NCI-H748 treated with DMSO at 0.1 percent for 48 hours (cell line): ENCODE measurements at places on chromosomes 1 and 21.

DNA sequence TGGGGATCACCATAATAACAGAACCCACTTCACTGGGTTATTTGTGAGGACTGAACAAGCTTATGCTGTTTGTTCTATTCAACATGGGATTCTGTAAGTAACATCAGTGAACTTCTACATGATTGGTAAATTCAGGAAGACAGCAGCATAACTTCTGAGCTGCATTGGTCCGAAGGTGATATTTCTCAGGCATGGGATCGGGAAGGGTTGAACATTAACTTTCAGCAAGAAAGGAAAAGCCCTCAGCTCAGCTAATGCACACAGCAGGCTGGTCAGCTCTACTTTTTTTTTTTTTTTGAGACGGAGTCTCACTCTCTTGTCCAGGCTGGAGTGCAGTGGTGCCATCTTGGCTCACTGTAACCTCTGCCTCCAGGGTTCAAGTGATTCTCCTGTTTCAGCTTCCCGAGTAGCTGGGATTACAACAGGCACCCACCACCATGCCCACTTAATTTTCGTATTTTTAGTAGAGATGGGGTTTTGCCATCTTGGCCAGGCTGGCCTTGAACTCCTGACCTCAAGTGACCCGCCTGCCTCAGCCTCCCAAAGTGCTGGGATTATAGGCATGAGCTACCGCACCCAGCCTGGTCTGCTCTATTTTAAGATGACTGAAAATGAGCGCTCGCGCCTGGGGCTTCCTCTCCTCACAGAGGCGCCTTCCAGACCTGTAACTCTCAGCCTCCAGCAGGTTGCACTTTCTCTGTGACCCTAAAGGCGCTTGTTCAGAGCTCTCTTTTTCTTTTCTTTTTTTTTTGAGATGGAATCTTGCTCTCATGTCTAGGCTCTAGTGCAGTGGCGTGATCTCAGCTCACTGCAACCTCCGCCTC, 42.2 kb downstream of the ECE1 start:
- no peak for DNase-seq

- no peak for DNase-seq
Measured at GRCh38 chr1:40226192-40226591, 21.5 kb upstream of the TMCO2 start.

GRCh38 chr1:115912116-115912515, 64.2 kb upstream of the SLC22A15 start:
- DNase-seq = peak; percentile 14

DNA sequence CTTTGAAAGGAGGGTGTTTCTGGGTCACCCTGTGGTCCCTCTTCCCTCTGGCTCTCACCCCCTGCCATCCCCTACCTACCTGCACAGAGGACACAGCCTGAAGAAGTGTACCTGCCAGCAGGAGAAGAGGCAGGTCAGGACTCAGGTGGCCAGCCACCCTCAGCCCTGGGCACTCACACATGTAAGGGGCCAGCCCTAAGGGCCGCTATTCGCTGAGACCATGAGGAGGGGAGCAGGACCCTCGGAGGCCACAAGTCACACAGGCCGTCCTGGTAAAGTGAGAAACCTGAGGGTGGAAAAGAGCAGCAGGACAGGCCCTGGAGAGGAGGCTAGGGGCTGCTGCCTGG, 1.2 kb downstream of the ZNF692 start:
- DNase-seq = no peak

DNA sequence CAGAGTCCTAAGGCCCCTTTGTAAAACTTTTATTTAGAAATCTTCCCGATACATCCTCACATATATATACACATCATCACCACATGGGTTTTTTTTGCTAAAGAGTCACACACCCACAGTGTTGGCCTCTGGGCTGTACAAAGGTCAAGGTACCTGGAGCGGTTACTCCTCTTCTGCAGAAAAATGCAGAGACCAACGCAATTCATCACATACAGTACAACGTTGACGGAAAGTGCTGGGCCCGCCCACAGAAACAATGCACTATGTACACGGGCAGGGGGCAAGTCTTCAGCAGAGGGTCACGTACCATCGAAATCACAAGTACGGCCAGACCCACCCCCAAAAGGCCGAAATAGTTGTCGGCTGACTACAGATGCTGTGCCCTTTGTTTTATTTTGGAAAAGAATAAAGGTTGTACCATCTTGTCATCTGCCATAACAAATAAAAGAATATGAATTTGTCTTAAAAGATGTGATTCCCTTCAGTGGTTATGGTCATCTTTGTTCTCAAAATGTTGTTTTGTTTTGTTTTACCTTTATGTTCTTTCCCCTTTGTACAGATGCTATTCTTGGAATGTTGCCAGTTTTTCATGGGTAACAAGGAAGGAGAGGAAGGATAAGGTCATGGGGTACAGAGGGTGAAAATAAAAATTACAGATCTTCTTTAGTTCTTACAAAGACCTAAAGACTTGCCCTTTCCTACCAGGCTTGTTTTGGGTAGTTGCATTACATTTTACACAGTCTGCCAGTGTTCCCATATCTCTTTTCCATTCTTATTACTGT, 15.6 kb downstream of the TAL1 start:
- DNase-seq = no peak

DNA sequence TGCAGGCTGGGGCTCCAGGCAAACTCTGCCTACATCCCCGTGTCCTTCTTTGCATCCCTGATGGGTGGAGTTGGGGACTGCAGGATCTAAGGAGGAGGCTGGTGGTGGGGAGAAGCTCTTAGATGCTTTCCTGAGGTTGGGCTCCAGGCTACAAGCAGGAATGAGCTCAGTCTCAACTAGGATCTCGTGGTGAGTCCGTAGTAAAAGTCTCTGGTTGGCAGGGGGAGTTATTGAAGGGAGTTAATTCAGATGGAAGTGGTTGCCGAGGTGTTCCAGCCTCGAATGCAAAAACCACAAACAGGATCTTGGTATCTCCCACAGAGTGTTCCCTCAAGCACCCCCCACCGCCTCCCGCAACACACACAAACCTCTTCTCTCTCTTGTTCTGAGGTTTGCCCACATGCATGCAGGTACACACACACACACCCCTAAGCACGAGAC, 35.0 kb downstream of the TMCC2 start:
- no peak for DNase-seq

GRCh38 chr1:91173346-91173890, 151.6 kb upstream of the ZNF644 start:
- DNase-seq = no peak

DNA sequence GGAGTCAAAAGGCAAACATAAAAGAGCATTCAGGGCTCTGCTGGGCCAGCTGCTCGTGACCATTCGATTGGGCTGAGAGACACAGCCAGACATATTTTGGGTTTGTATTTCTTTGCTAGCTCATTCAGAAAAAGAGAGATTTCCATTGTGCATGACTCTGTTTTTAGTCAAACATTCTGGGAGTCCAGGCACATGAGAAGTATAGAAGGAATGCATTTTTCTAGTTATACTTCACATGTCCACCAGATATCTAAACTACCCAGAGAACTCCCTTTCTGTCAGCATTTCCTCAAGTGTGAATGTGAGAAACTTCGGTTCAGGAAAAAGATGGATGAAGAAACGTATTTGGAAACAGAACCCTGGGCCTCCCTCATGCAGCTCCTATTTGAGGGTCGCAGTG, 6.3 kb upstream of the KCNE1 start:
- DNase-seq = no peak
